ENCODE measurements at places on chromosomes 16 and 17. TPM values are rescaled to one million over a fixed set of nuclear protein-coding genes. Genes with fewer than 3 reads are reported as not detected.

DNA sequence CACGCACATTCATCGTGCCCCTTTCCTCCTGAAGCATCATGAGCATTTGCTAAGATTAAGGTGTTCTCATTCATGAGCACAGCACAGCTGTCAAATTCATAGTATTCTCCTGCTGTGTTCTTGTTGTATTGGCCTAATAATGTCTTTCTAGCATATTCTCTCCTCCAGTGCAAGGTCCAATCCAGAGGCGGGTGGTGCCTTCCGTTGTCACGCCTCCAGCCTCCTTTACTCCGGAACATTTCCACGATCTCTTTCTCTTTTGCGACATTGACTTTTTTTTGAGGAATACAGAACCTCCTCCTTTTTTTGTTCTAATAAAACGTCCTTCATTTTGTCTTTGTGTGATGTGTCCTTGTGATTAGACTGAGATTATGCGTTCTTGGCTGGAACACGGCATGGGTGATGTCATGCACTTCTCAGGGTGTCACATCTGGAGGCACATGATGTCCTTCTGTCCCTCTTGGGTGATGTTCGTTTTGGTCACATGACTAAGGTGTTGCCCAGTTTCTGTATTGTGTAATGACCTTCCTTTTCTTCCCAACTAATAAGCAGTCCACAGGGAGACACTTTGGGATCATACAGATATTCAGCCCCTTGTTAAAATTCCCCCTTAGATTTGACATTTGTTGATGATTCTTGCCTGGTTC is 66.3 kb downstream of the CLEC16A start:
- DNase-seq, result peak; percentile 77

DNA sequence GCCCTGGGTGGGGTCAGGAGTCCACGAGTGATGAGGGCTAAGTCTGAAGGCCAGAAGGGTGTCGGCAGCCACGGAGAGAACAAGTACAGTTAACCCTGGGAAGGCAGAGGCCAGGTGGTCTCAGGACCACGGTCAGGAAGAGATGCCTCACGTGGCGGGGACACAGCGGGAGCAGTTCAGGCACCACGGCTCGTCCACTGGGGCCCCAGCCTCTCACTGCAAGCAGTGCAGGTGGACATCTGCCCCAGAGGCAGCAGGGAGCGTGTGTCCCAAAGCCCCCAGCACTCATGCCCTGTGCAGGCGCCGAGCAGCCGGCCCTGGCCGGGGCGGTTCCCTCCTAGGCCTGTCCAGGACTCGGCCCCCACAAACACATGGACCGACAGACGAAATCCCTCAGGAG is 4.7 kb downstream of the LMF1 start:
- no peak for DNase-seq

DNA sequence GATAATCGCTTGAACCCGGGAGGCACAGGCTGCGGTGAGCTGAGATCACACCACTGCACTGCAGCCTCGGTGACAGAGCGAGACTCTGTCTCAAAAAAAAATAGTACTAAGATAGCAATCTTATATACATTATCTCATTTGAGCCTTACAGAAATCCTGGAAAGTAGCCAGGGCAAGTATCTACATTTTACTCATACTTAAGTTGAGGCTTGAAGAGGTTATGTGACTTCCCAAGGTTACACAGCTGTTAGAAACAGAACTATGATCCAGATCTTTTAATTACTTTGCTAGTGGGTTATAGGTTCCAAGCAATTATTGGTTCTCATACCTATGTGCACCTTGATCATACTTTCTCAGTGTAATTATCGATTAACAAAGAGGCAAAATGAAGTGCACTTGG is 15.4 kb downstream of the C17orf78 start:
- no peak for DNase-seq

- peak; percentile 74 for DNase-seq
Observed at GRCh38 chr17:73952480-73953205, 250.8 kb upstream of the RPL38 start.

- no peak for DNase-seq
Observed at GRCh38 chr17:44087319-44087718, 16.8 kb downstream of the G6PC3 start.

DNA sequence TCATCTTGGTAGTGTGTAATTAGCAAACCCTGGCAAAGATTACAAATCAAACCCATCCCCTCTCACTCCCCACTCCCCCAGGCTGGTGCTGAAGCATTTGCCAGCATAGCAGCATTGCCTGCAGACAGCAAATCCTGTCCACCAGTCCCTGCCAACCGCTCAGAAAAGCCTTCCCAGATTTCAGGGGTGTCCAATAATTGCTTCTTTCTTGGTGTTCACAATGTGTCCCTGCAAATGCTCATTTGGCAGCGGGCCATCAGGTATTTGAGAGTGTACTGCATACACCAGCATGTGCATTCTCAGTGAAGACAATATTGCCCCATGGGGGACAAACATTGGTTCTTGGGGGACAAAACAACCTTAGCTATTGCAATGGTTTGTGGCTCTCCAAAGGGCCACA is 28.2 kb downstream of the ORC6 start:
- no peak for DNase-seq

DNA sequence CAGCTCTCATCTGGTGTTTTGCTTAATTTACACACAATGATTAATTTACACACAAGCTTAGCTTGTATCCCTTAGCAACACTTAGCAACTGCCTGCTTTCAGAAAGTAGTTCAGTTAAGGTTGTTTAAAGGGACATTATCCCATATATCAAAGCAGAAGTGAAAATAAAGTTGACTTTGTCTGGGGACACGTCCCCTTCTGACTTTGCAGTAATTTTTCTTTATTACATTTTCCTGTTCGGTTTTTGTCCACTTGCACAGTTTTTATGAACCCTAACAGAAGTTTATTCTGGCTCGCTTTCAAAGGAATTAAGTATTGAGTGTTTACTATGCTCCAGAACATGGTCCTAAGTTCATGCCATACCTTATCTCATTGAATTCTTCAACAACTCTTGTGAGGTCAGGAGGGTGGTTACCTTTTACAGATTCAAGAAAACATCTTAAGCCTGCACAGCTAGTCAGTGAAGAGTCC is 41.5 kb downstream of the ARHGAP44 start:
- DNase-seq, result no peak

DNA sequence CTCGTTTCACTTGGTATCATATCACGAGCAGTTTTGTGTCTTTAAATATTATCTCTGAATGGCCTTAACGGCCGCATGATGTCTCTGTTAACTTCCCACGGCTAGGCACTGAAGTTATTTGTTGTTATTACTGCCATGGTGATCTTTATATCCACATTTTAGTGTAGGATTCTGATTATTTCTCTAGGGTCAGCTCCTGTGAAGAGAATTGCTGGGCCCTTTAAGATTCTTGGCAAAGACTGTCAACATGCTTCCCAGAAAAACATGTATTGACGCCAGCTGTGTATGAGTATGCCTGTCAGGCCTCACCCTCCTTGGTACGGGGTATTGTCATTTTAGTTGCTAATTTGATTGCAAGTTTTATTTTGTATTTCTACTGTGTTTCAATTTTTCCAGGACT is 263.5 kb downstream of the SNX29 start:
- no peak for DNase-seq

GRCh38 chr16:84020353-84020752 is 22.2 kb downstream of the SLC38A8 start:
- DNase-seq, result no peak

DNA sequence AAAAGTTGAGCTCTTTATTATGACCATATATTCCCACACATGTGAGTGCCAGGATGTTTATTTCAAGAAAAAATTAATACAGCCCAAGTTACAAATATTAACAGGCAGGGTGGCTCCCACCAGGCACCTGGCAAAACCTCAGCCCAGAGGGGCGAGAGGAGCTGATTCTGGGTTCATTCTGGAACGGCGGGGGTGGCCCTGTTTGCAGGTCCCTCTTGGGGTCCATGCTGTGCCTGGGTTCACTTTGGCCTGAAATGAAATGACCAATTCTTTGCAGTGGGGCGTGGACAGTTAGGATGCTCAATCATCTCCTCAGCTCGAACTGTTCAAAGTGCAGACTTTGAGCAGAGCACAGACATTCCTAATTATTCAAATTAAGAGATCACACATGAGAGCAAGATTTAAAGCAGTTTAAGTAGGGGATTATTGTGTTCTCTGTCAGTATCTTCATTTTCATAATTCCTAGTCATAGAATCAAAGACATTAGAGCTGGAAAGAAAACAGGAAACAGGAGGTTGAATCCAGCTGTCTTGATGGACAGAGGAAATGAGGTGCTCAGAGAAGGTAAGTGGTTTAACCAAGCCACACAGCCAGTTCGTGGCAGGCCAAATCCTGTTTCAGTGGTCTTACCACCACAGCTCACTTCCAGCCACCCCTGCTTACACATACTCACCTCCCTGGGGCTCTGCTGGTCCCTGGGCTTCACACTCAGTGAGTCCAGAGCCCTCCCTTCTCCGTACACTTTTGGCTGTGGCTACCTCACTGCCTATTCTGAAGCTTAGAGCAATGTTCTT is 363.9 kb upstream of the TNRC6C start:
- no peak for DNase-seq

GRCh38 chr16:56610017-56610608 is 1.7 kb downstream of the MT2A start:
- DNase-seq, result no peak

- no peak for DNase-seq
Observed at GRCh38 chr16:72850853-72851252, 197.1 kb downstream of the ZFHX3 start.

- no peak for DNase-seq
Observed at GRCh38 chr17:50908140-50908859, 42.1 kb upstream of the TOB1 start.

DNA sequence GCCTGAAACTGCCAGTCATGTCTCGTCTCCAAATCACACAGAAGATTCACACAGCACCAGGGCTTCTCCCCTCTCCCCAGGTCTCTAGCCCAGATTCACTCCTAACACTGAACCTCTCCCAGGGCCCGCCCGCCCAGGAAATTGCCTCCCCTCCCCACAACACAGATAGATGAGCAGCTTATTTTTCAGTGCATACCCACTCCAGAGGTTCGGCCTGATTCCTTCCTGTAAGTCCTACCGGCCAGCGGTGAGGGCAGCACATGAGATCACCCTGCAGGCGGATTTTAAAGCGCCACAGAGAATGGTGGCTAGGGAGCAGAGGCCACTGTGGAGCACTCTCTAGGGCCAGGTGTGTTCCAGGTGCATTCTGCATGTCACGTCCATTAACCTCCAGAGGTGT is 301.8 kb downstream of the IRF8 start:
- DNase-seq, result no peak

DNA sequence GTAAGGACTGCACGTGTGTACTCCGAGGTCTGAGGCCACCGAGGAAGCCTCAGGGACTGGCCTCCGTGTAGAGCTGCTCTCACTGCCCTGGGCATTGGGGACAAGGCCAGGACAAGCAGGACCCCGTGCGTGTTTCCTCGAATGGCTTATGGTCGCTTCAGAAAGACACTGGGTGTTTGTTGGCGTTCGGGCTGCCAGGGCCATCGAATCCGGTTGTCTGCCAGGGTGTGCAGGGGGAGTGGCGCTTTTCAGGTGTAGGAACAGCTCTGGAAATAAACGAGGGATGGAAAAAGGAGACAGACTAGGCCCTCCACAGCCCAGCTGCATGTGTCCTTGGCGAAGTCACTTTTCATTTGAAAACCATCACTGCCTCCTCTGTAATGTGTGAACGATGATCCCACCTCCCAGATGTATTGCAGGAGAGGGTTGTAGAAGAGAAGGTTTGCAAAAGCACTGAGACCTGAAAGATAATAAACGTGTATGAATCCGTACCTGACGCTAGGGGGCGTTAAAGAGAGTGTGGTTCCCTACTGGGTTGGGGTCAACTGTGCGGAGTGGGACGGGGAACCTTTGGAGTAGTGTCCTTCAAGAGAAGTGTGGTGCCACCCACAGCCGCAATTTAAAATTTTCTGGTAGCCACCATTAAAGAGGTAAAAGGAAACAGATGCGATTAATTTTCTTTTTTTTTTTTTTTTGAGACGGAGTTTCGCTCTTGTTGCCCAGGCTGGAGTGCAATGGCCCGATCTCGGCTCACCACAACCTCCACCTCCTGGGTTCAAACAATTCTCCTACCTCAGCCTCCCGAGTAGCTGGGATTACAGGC is 2.1 kb upstream of the ZSCAN10 start:
- no peak for DNase-seq

GRCh38 chr17:48610282-48611211 is at the start of gene HOXB7:
HOXB7 (minus strand) TSS chr17:48611017; CDS start chr17:48610918, 99 bp downstream.
- DNase-seq, result peak; percentile 81

DNA sequence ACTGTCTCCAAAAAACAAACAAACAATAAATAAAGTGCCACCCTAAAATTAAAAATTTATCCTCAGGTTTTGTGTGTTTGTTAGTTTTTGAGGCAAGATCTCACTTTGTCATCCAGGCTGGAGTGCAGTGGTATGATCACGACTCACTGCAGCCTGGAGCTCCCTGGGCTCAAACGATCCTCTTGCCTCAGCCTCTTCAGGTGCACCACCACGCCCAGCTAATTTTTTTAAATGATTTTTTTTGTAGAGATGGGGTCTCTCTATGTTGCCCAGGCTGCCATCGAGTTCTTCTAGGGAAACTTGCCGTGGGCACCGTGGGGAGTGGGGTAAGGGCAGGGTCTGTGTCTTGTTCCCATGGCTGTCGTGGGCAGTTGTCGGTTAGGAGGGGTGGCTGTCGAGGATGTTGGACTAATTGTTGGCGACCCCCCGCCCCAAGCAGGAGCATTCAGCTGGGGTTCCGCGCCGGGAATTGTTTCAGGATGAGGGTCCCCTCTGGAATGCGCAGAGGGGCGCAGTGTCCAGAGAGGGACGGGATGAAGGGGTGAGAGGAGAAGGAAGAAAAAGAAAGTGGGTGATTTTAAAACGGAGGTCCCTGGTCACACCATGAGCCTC is 1.1 kb upstream of the RNF213 start:
- DNase-seq, result no peak

GRCh38 chr17:50685691-50686493 is 21.8 kb downstream of the ANKRD40 start:
- DNase-seq, result peak; percentile 39

- DNase-seq, result no peak
Observed at GRCh38 chr17:194828-195602, 13.6 kb upstream of the DOC2B start.

DNA sequence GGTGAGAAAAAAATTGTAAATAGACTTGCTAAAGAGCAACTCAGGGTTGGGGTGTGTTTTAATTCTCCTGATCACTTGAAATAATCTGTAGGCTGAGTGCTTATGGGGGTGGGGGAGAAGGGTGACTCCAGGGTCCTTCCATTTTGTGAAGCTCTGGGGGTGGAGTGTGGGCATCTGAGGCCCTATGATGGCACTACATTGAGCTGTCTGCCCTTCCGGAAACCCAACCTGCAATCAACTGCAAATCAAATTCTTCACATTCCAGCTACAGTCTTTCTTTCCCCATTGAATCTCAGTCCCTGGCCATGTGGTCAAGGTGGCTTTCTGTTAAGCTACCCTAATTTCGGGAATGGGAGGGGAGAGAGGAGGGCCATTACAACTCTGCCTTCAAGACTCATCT is 6.0 kb upstream of the CDC6 start:
- DNase-seq, result no peak

Gene ACE
- 4.8 TPM for total RNA-seq

Gene PMM2
- total RNA-seq, result 15.9 TPM

Gene CDH5
- 58.4 TPM for total RNA-seq

Gene FSCN2
- 0.19 TPM for total RNA-seq
